ENCODE measurements at places on chromosomes 6 and 20.
A peak's percentile ranks its signal among the peaks of the same experiment; 100 is the strongest.

GRCh38 chr6:116234689-116235088 lies 19.2 kb downstream of the TSPYL4 start:
- DNase-seq: no peak

- DNase-seq: no peak
These were observed 38.0 kb upstream of the IPCEF1 start for GRCh38 chr6:154394571-154394970.

DNA sequence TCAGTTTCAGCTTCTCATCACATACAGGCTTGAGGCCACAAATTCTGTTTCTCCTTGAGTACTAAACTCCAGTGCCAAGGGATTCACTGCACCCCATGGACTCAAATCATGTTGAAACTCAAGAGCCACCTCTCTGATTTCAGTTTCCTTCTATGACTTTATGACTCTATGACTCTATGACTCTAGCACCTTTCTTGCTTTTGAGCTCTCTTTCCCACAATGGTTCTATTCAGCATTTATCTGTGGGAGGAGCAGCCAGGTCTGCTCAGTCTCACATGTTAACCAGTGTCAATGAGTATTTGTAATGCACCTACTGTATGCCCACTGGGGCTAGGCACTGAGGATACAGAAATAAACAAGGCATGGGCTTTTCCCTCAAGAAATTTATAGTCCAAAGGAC lies 14.6 kb upstream of the SLC22A2 start:
- DNase-seq: no peak

GRCh38 chr20:330233-331149 lies 5.1 kb downstream of the SOX12 start:
- DNase-seq: peak; percentile 49

DNA sequence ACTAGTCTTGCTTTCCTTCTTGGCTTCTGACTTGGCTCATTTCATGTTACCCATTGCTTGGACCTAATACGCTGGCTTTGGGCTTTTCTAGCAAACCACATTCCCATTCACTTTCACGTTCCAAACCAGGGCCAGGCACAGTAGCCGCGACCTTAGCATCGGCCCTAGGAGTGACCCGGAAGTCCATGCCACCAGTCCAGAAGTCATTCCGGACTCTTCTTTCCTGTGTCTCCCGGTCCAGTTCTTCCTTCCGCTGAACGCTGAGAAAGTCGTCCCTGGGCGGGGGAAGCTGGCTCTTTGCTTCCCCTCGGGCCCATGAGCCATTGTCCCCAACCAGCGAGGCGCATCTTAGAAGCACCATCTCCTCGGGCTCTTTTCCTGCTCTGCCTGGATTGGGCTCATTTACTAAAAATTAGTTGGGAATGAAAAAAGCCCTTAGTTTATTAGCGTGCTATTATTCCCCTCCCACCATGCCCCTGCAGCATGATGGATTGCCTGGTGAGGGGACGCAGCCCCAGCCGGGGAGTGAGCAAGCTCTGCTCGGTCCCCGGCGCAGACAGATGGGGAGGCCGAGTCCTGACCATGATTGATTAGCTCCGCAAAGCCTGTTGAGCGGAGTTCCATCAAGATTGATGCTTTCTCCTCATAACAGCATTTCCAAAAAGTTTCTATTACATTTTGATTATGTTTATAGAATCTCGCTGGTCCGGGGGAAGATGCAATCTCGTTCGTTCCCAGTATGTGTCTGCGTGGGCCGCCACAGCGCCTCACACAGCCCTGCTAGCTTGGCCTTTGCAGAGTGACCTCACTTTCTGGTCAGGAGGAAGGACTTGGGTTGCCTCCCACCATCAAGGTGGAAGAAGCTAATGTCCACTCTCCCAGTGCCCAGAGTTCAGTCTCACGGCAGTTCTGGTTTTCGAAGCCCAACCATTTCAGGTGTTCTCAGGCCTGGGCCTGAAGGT lies 115.1 kb upstream of the TOP1 start:
- no peak for DNase-seq

DNA sequence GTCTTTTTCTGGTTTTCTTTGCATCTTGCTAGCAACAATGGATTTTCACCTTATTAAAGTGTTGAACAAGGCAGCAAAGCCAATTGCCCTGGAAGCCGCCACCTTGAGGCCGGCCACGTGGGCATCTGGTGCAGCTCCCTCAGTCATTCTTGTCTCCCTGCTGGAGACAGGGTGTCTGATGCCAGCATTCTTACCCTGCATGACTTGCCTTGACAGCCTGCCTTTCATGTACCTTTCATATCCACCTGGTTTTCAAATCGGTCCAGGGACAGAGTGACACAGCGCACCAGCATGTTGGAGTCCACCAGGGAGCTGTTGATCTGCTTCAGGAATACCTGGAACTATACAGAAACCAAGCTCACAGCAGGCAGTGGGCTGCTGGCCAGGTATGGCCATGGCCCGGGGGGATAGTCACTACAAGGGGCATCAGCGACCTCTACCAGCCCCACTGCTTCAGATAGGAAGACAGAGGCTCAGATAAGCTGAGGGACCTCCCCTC lies 49.8 kb downstream of the MYH7B start:
- DNase-seq: no peak

DNA sequence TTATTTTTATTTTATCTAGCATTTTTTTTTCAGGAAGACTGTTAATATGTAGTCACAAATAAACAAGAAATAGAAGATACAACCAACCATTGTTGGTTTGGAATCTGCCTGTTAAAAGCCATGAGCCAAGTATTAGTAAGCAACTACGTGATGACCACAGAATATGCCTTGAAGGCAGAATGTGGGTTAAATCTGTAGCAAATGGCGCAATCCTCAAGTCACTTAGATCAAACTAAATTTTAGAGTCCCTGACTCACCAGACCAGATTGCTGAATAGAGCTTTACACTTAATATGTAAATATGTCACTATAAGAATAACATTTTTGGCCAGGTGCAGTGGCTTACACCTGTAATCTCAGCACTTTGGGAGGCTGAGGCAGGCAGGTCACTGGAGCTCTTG lies 800.1 kb upstream of the CITED2 start:
- no peak for DNase-seq
